ENCODE measurements at places on chromosomes 13 and 19. TPM values are rescaled to one million over a fixed set of nuclear protein-coding genes. Genes with fewer than 3 reads are reported as not detected.

DNA sequence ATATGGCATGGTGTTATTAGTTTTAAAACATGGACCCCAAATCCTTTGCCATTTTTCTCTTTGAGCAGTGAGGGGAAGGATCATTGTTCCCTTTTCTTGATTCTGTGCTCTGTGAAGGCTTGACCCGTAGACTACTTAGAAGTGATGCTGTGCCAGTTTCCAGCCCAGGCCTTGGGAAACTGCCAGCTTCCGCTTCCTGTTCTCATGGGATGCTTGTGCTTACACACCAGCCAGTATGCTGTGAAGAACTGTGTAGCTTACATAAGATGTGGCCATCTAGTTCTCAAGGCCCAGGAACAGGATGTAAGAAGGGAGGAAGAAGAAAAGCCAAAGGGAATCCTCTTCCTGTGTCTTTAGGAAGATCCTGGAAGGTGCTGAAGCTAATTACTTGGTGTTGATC is 180.9 kb downstream of the PCCA start:
- peak; percentile 57 for DNase-seq

DNA sequence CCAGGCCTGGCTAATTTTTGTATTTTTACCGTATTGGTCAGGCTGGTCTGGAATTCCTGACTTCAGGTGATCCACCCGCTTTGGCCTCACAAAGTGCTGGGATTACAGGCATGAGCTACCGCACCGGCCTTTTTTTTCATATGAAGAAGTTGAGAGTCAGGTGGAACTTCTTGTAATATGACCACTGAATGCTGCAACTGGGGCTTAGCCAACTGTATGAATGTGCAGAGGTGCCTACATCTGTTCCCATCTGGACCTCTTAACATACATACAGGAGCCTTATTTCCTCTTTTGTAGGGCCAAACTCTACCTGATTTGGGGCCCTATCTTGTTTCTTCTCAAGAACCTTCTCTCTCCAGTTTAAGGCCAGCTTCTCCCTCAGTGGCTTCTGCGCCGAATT is 11.9 kb upstream of the GGACT start:
- no peak for DNase-seq

- DNase-seq: peak; percentile 26
These were observed 1127.3 kb downstream of the PCDH9 start for GRCh38 chr13:66102864-66103263.

The NLRP7 gene
- total RNA-seq: not detected

DNA sequence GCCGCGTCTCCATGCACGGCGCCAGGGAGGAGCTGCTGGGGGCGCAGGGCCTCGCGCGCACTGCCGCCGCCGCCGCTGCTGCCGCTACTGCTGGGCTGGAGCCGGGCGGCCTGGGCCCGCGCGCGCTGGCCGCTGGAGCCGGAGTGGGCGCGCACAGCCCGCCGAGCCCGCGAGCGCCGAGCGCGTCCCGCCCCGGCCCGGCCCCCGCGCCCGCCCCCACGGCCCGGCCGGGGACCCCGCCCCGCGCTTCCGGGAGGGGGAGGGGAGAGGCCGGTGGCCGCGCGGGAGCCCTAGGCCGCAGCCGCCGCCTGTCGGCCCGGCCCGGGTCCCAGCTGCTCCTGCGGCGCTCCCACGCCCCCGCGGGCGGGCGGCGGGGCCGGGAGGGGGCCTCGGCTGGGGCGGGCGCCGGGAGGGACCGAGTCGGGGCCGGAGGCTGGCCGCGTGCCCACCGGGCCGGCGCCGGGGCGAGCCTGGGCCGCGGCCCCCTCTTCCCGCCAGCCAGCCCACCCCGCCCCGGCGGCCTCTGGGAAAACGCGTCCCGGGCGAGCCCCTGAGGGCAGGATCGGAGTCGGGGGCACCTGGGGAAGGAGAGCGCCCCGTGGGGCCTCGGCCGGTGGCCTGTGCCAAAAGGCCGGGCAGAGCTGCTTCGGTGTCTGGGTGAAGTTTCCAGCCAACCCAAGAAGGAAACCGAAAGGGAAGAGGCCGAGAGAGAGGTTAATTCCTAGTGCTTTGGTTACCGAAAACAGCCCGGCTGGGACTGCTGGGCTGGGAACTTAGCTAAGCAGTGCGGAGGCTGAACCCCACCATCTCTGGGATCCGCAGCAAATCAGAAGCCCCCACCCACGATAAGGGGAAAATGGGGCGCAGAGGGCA is at the start of gene STK24:
STK24 (minus strand) TSS at position 145 of the 873 bp plus-strand sequence. CDS start 321 bp downstream, outside the sequence.
- DNase-seq: peak; percentile 63

DNA sequence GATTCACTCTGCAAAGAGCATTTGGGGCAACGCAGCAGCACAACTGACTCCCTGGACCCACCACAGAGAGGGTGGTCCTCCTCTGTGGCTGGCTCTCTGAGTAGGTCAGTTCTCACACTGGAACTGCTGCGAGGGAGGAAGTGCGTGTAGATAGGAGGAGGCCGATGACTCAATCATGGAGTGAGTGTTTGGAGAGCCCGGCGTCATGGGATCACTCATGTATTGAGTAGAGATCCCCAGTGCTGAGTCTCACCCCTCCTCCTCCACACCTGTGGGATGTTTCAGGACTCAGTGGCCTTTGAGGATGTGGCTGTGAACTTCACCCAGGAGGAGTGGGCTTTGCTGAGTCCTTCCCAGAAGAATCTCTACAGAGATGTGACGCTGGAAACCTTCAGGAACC is 8.9 kb downstream of the ZNF101 start:
- DNase-seq: no peak

DNA sequence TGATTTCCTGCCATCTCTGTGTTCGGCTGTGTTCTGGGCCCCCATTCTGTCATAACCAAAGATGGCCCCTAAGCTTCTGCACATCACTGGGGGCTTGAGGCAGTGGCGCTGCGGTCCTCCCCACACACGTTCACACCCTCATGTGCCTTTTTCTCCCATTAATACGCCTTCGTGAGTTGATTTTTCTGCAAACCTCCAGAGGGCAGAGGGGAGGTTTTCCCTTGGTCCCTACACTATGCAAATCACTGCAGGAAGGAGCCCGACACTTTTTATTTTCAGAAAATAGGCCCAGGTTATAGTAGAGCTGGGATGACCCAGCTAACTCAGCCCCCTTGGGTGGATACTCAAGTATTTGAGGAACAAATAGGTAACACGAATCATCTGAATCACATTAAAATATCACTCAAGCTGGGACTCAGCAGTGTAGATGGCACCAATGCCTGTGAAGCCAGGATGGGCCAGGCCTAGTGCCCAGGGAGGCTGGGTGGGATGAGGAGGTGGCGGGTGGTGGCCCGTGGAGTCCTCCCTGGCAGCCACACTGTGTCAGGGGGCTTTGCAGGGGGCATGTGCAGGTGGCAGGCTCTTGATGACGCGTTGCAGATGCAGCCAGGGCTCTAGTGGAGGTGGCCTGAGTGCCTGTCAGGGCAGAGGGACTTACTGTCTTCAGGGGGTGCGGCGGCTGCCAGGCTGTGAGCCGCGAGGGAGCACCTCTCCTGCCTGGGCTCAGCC is 234.3 kb downstream of the TEX29 start:
- DNase-seq: no peak

GRCh38 chr19:8085598-8086408 is 33.2 kb downstream of the CCL25 start:
- no peak for DNase-seq

- no peak for DNase-seq
These were observed 176.2 kb downstream of the FOXO1 start for GRCh38 chr13:40490086-40490758.

GRCh38 chr13:76913898-76914297 is 27.7 kb upstream of the KCTD12 start:
- no peak for DNase-seq

The MADCAM1 gene
- 0.23 TPM for total RNA-seq
